ENCODE measurements at places on chromosomes 7 and 10.

DNA sequence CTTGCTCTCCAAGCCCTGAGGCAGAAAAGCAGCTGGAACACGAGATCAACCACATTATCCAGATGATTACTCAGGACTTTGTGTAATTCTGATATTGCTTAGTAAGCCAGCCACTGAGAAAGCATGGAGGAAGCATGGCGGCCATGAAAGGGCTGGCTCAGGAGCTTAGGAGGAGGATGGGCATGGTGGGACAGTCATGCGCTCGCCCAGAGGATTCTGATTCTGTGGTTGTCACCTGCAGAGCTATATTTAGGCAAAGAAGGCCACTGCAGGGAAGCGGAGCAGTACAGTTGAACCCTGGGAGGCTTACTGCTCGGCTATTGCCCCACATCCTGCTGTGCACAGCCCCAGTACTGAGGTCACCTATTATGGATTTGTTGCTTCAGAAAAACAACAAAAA, 128.8 kb upstream of the DNAJB12 start:
- no peak for DNase-seq

DNA sequence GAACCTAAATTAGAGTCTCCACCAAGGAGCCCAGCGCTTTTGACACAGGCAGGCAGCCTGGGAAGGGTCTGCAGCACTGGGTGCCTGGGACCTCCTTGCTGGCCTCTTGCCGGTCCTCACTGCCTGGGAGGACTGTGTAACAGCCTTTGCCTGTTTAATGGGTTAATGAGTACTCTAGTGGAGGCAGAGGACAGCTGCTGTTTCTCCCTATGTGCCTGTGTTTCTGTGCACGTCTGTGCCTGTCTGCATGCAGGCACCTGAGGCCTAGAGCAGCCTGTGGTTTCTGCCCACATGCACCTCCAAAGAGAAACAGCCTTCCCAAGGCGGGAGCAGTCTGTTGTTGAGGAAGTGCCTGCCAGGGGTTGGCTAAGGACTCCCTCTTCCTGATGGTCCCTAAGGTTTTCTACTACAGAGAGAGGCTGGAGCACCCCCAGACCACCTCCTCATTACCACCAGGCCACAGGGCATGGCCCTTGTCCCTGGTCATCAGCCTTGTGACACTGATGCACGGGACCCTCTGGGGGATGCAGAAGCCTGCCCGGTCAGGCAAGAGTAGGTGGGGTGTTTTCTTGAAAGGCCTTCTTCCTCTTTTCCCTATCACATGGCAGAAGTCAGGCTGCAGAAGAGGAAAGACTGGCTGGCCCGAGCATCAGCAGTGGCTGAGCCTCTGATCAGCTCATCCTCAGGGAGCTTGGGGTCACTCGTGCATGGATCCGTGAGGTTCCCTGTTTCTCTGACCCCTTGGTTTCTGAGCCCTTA, 14.2 kb downstream of the SLC29A3 start:
- DNase-seq, result peak; percentile 42

DNA sequence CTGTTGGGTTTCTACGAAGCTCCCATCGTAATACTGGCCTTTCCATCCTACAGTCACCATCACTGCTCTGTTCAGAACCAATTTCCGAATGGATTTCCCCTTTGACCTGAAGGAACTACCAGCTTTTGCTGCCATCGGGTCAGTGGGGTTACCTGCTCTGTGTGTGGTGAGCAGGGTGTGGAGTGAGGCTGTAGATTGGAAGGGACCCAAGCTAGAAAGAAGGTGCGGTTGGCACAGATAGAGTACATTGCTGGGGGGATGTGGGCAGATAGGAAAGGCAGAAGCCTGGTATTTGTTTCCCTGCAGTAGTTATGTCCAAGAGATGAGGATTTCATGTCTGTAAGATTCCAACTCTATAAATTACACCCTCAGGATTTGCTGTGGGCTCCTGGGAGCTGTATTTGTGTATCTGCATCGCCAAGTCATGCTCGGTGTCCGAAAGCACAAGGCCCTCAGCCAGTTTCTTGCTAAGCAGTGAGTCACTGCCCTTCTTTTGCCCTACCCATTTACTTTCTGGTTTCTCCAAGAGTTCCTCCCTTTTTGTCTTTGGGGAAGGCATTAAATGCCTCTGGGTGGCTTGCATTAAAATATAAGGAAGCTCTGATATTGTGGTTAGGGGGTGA, 15.4 kb downstream of the CLCN1 start:
- peak; percentile 51 for DNase-seq

GRCh38 chr10:66038623-66039022, 887.2 kb upstream of the LRRTM3 start:
- DNase-seq, result no peak

GRCh38 chr10:91043173-91043910, 122.5 kb upstream of the ANKRD1 start:
- peak; percentile 31 for DNase-seq

GRCh38 chr7:92815412-92815811, 21.0 kb downstream of the CDK6 start:
- no peak for DNase-seq

- DNase-seq, result peak; percentile 7
These were observed 111.8 kb upstream of the ANKRD1 start for GRCh38 chr10:91032611-91033206.

DNA sequence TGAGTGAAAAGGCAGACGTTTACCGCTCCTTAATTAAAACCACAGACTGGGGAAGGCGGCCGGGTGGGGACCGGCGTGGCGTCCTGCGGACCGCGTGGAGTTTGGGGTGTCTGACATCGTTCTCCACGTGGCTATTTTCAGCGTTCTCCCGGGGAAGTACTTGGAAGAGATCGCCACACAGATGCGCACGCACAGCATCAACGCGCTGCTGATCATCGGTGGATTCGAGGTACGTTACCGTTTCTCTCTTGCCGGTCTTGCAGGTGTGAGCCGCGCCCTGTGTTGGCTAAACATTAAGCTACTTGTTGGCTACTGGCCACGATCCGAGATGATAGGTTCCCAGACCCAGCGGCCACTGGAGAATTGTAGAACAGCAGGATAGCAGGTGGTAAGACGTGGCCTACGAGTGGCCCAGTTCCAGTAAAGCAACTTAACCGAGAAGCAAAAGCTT, 51.3 kb downstream of the PFKP start:
- DNase-seq, result no peak

DNA sequence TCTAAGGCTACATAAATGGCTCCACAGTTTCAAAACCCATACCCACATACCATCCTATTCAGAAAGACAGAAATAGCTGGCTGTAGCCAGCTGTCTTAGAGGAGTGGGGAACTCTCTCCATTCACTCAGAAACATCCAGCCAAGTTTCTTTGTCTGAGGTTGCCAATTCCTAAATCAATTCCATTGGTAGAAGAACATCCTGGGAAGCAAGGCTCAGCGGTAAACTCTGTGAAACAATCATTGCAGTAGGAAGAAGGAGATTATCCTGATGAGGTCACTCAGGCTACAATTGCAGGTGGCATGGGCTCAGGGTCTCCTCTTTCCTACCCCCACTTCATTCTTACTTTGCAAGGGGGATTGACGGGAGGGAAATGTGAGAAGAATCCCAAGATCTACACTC, 154.0 kb downstream of the ETV1 start:
- DNase-seq, result no peak

DNA sequence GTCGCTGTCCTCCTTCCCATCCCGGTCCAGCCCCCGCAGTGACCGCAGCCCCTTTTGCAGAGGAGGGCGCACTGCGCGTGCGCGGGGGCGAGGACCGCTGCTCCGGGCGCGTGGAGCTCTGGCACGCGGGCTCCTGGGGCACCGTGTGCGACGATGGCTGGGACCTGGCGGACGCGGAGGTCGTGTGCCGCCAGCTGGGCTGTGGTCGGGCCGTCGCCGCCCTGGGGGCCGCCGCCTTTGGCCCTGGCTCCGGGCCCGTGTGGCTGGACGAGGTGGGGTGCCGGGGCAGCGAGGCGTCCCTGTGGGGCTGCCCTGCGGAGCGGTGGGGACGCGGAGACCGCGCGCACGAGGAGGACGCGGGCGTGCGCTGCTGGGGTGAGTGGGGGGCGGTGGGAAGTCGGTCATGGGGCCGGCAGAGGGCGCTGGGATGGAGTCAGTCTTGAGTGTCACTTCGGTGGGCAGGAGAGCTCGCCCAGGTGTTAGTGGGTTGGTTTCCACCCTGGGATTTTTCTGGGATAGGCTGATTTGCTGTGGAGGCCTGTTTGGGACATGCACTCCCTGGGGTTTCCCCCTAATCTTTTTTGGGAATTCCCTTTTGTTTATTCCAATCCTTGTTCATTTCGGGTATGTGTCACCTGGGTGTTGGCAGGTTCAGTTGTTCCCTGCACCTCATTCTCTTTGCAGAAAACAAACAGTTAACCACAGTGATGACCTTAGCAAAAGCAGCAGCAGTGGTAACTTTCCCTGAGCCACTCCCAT, 11.6 kb downstream of the SCART1 start:
- DNase-seq, result no peak

GRCh38 chr10:69438536-69439349, 12.5 kb upstream of the TSPAN15 start:
- DNase-seq, result peak; percentile 92

GRCh38 chr10:60937784-60938654, 6.0 kb downstream of the RHOBTB1 start:
- DNase-seq, result peak; percentile 82

DNA sequence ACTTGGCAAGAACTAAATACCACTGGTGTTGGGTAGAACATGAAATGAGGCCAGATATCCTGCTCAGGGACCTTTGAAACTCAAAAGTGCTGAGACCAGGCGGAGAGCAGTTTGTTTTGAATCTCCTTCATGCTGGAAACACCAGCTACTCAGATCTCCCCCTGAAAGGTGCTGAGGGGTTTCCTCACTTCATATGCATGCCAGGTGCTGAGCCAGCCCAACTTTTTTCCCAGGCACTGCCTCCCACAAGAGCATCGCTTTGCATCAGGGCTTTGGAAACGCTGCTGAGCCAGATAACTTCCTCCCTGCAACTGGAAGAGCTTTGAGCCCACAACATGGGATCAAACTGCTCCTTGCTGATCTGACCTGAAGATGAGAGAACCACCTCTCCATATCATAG, 13.7 kb downstream of the NPTX2 start:
- DNase-seq, result no peak

- no peak for DNase-seq
These were observed 84.8 kb downstream of the FOXL3 start for GRCh38 chr7:374706-375311.

DNA sequence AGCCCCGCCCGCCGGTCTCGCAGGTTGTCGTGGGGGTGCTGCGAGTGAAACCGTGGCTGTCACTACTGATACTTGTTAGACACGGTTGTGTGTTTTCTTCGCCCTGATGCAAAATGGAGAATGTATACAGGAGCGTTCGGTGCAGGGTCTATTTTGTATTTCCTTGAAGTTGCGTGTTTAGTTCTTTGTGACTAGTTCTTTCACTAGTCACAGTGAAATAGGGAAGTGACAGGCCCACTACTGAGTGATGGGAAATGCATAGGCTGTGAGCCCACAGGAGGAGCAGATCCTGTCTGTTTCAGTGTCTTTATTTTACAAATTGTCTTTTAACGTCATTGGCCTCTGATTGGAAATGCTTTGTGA, 675 bp downstream of the ABRAXAS2 start:
- peak; percentile 24 for DNase-seq

DNA sequence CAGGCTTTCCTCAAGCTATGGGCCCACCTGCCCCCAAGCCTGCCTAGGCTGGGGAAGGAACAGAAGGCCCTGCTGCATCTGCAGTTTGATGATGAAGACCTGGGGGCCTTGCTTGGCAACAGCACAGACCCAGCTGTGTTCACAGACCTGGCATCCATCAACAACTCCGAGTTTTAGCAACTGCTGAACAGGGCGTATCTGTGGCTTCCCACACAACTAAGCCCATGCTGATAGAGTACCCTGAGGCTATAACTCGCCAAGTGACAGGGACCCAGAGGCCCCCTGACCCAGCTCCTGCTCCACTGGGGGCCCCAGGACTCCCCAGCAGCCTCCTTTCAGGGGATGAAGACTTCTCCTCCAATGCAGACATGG, 36.3 kb downstream of the CADPS2 start:
- no peak for DNase-seq

- no peak for DNase-seq
These were observed 411.9 kb downstream of the GRM8 start for GRCh38 chr7:126840869-126841268.

DNA sequence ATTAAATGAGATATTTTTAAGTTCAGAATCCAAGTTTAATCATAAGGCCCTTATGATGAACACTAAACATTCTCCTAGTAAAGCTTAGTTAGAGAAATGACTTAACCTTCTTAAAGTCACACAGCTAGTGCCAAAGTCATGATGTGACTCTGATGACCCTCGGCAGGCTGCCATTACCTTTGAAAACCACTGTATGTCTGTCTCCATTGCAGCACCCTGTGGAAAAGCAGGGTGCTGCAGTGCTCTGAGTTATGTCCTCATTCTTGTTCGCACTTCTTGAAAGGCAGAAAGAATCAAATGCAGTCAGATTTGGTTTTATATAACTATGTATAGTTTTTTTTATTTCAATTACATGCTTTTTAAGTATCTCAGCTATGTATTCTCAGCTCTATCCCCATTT, 105.0 kb downstream of the PHTF2 start:
- DNase-seq, result no peak

DNA sequence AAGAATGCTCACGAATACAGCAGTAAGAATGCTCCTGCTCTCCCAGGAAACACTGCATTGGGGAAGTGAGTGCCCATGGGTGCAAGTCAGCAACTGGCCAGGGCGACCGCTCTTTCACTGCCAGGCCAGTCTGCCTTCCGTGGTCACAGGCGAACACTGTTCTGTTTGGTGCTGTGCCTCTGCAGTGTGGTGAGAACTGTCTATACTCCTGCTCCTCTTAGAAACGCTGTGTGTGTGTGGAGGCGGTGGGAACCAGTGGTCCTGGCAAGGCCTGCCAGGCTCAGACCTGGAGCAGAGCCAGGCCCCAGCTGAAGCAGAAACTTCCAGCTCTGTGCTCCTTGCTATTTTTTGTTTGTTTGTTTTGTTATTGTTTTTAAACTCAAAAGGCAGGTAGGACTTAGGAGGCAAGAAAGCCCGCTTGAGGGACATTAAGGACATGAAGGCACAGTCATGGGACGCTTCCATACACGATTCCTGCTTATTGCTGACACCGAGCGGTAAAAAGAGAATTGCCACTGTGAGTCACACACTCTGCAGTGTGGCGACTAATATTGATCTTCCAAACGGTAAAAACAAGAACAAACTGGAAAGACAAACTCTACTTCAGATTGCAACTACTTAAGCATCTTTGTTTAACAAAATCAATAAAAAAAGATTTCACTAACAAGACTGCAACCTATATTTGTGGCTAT, 430.8 kb downstream of the DNAJB6 start:
- DNase-seq, result no peak

DNA sequence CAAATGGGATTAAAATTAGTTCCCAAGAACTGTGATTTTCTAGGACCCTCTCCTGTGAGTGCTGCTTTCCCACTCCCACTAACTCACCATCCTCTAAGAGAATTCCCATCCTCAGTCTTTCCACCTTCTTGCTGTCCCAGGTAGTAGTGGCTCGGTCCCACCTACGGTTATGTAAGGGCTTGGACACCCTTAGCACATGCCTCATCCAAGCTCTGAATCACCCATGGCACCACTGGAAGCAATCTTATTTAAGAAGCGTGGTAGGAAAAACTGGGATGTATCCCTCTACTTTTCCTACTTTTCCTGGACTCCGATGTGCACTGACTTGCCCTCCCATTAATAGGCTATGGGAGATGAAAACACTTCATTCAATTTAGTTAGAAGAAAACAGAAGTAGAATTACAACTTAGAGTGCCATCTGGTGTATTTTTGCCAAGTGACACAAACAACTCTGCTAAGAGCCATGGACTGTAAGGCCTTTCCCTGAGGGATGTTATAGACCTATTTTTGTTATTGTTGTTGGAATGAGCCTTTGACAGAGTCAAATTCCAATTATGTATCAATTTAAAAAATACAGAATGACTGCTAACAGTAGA, 13.7 kb upstream of the ANKRD22 start:
- no peak for DNase-seq

GRCh38 chr7:158710651-158711102, 6.1 kb upstream of the NCAPG2 start:
- no peak for DNase-seq
